ENCODE measurements at places on chromosomes 5 and 9.

DNA sequence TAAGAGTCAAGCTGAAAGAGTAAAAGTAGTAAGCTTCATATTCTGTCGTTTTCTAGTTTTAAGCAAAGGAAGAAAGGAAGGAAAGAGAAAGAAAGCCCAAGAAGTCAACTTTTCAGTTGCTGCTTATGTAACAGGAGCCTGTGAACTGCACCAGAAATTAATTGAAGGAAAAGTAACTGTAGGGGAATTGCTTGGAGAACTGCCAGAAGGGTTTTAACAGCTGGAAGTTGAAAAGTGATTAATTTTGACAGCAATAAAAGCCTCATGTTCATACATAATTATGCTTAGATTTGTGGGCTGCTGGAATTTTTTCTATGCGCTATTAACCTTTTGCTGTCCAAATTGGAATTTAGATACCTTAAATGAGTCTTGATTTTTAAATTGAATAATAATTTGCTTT is 255.7 kb downstream of the ENC1 start:
- no peak for DNase-seq

DNA sequence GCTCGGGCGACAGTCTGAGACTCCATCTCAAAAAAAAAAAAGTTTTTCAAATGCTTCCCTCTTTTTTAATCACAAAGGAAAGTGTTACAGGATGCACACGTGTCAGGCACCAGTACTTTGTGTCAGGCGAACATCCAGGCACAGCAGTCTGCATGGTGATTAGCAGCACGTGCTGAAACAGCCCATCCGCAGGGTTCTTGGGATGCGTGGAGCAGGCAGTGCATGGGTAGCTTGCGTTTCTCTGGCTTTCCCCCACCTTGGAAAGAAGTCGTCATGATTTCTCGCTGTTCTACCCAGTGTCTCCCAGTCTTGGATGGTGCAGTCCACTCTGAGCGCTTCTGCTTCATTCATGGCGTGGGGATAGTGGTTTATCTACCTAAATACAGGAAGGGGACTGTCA is 35.4 kb downstream of the GPR107 start:
- DNase-seq: no peak

DNA sequence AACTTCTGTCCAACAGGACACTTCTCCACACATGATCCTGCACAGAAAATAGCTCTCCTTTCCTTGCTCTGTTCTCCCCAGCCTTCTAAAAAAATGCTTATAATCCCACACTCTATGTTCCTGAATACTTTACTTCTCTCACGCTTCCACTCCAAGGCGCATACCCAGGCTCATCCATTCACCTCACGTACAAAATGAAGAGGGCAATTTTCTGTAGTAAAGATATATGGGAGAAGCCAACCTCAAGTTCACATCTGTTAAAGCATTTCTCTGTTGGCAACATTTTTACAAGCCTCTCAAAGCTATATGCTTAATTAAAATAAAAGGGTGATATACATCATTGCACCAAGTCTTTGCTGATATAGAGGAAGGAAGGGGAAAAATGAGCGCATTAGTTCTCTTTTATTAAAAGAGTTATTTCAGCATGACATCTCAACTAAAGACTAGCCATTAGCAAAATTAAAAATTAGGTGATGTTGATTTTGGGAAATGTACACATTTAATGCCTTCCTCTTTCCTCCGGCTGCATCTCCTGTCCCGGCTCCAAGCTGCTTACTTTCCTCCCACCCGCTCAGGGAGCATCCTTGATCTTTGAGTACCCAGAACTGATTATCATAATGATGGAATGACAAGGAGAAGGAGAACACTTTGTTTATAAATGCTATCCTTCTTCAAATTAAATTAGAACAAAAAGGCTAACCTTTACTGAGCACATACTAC is 342.1 kb upstream of the PANK3 start:
- no peak for DNase-seq

DNA sequence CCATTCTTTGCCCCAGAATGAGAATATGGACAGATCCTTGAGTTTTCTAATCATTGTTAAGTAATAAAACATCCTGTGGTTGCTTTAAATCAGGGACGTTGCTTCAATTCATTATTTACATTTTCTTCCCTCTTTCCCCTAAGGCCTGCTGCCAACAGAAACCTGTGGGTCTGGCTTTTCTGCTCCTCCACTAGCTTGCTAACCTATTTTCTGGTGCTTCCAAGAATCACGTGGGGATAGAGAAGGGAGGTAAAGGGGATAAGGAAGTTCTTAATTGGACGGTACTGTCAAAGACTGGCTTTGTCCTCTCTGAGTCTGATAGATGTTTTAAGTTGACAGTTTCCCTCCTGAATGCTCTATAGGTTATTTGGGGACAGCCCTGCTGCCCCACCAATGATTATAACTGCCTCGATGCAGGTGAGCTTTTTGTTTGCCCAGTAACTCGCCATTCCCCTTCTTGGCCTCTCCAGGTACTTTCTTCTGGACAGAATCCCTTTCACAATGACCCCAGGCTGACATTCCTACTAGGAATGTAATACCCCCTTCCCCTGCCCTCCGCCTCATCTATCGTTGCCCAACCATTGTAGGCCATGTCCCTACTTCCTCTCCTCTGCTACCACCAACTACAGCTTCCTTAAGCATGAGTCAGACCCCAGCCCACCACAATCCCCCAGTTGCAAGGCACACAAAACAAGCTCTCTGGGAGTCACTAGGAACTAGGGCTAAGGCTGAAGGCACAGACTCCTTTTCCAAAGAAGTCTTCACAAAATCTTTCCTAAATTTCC is 19.9 kb upstream of the CPEB4 start:
- no peak for DNase-seq

GRCh38 chr5:102867992-102868662 is 113.0 kb downstream of the PAM start:
- no peak for DNase-seq

DNA sequence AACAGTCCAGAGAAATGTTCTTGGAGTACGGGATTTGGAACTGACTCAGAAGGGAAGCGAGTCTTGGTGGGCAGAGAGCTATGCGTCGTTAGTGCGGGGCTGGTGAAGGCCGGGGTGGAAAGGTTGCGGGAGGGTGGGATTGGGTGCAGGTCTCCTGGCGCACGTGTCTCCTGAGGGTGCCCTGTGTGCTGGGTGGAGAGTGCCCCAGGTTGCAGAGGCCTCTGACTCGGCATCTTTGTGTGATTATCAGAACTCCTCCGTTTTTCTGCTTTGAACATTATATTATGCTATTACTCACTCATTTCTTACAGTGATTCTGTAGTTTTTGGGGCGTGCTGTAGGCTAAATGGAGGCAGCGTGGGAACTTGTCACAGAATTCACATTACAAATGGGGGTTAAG is 11.4 kb downstream of the CEP72 start:
- DNase-seq: no peak

DNA sequence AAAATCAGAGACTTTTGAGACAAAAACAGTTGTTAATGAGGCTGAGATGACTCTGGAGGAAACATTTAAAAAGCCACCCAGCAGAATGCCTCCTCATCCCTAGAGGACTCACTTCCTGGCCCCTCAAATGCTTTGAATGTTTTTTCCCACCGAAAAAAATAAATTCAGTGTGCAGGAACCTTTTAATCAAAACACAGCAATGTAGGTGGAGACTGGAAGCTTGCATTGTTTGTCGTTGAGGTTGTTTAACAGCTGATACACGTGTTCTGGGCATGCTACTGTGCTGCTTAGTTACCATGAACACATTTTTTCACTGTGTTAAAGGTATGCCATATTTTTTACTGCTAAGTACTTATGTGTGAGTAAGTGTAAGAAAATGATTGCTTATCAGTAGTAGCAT is 65.7 kb upstream of the ADCY2 start:
- DNase-seq: no peak

- no peak for DNase-seq
Measured at GRCh38 chr5:42851481-42851880, 39.8 kb upstream of the SELENOP start.

- DNase-seq: no peak
Measured at GRCh38 chr5:72882989-72883388, 66.5 kb downstream of the TNPO1 start.

DNA sequence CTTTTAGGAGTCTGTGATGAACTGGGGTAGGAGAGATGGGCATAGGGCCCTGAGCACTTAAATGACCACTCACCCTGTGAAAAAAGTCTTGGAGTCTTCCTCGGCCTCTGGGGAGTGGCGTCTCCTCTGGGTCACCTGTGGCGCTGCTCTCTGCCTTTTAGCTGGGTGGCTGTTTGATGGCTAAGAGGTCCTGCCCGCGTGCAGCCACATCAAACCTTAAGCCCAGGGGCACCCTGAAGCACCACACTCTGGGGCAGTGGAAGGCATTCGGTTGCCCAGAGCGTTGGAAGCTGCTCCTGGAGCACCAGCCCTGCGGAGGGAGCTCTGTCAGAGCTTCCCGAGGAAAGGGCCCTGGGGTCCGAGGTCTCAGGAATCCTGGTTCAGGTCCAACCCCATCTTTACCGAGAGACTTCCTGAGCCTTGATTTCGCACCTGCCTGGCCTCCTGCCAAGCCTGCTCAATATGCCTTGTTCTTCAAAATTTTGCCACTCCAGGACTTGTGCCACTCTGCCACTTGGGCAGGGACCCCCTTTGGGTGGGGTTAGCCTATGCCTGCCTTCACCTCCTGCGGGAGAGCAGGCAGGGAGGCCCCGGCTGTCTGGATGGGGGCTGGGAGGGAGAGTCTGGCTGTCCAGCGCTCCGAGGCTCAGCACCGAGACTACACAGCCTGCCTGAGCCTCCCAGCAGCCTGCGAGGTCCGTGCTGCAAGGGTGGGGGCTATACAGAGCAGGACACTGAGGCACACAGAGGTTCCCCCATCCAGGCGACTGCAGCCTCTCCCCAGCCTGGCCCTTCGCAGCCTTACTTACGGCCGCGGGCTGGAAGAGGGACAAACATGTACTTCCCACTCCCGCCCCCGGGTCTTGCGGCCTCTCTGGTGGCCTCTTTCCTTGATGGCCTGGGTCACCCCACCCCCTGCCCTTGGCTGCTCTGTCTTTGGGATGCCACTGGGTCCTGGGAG is 63.4 kb upstream of the RNU6ATAC start:
- no peak for DNase-seq

DNA sequence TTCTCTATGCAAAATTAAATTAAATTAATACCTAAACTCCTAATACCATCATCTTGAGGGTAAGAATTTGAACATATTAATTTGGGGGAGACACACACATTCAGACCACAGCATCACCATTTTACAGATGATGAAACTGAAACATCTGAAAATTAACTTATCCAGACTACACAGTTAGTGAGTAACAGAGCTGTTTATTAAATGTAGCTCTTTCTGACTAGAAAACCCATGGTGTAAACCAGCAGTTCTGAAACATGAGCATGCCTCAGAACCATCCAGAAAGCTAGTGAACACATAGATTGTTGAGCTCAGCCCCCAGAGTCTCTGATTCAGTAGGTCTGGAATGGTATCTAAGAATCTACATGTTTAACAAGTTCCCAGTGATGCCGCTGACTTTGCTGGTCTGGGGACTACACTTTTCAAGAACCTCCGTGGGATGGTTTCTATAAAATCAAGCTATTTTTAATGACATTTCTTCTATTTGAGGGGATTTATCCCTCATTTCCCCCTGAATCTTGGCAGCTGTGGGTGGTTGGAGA is 113.5 kb downstream of the RORB start:
- no peak for DNase-seq

GRCh38 chr5:167533814-167534795 is 757.3 kb upstream of the WWC1 start:
- no peak for DNase-seq

DNA sequence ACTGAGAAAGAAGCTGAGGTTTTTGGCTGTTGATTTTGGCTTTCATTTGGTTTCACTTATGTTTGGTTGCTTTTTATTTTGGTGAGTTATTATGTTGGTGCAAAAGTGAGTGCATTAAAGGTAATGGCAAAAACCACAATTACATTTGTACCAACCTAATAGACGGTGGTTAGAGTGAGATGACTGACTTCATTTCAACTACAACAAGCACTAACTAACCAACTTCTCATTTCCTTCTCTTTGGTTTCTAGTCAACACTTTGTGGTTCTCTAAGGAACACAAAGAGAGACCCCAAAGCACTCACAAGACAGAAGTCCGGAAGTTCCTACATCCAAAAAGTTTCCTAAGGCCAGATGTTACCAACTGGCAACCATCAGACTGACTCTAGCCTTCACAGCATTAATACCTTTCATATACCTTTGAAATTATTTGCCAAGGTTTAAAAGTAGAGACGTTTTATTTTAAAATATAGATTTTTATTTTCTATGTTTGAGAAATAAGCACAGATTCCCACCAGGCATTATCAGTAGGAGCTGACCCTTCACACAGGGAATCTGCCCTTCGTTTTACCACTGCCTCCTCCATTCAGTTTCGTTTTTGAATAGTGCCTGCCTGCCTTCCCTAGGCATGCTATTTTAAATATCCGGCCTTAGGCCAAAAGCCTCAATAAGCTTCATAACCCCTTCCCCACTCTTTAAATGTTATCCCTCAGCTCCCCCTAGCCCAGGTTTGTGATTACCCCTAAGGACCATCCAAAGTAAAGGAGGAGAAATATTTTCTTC is 301.1 kb upstream of the PTGER4 start:
- no peak for DNase-seq

DNA sequence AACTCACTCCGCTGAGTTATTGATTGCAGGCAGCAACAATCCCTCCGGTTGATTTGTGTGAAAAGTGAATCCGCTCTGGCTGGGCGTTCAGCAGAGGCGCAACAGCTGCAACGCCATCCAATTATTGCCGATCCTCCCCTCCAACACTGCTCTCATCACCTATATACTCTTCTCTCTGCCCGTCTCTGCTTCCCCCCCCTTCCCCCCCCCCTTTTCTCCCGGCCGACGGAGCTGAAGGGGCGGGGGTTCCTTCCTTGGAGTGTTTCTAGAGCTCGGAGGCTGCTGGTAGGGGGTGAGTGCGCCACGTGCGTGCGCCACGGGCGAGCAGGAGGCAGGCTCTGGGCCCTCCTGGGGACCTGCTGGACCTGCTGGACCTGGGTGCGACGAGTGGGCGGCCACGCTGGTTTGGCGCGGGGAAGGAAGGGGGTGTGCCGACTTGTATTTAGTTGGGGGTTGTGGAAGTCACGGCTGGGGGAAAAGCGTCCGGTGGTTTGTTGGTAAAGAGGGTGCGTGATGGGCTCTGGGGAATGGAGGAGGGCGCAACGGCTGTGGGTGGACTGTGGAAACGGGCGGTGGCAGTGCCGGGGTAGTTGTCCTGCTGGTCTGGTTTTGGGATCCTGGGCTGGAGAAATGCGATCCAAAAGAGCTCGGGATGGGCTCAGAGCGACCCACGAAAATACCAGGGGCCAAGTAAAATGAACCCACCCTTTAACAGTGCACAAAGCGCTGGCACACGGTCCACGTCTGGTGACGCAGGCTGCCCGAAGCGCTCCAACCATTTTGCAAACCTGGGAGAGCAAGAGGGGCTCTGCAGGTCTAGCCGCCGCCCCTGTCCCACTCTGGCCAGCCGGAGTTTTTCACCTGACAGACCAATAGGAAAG is 6.4 kb upstream of the MEF2C start:
- no peak for DNase-seq

DNA sequence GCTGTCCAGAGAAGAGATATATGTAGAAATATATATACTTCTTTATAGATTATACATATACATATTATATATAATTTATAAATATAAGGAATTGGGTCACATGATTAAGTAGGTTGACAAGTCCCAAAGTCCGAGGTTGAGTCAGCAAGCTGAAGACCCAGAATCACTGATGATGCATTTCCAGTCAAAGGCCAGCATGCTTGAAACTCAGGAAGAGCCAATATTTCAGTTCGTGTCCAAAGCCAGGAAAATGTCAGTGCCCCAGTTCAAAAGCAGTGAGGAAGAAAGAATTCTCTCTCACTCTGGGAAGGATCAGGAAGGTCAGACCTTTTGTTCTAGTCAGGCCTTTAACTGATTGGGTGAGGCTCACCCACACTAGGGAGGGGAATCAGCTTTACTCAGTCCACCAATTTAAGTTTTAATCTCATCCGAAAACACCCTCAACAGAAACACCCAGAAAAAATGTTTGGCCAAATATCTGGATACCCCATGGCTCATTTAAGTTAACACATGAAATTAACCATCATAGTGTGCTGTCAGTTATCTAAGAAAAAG is 42.0 kb upstream of the LVRN start:
- DNase-seq: no peak

All from Caco-2 (cell line).